Stimulated activated CD4-positive, alpha-beta T cell treated with anti-CD3 and anti-CD28 coated beads, Interleukin-1b, Interleukin-23, amount 100 ng/mL, for 1 hour (primary cell): ENCODE measurements at places on chromosomes 16 and 17.

- peak; percentile 8 for DNase-seq
These were observed 338.0 kb downstream of the WWOX start for GRCh38 chr16:78437352-78437968.

GRCh38 chr17:38419508-38419981, 8.7 kb upstream of the ARHGAP23 start:
- no peak for DNase-seq

GRCh38 chr16:30407804-30408534, 563 bp downstream of the ZNF771 start:
- no peak for DNase-seq

- DNase-seq = no peak
These were observed 35.6 kb downstream of the RPA1 start for GRCh38 chr17:1865252-1866037.

DNA sequence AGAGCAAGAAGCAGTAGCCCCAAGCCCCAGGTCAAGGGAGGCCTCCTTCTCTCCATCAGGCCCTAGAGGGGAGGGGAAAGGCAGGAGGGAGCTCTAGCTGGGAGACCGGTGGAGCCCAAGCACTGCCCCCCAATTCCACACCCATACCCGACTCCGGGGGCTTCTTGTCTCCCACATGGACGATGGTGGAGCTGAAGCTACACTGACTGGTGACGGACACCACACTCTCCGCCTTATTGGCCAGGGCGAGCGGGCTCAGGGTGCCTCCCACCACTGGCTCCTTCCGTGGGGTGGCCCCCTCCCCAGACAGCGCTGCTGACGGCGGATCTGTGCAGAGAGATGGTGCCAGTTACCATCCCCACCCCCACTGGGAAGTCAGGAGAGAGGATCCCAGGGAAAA, 6.4 kb downstream of the PER1 start:
- DNase-seq = no peak

- DNase-seq = no peak
These were observed 18.6 kb upstream of the ENDOV start for GRCh38 chr17:80396157-80397033.

DNA sequence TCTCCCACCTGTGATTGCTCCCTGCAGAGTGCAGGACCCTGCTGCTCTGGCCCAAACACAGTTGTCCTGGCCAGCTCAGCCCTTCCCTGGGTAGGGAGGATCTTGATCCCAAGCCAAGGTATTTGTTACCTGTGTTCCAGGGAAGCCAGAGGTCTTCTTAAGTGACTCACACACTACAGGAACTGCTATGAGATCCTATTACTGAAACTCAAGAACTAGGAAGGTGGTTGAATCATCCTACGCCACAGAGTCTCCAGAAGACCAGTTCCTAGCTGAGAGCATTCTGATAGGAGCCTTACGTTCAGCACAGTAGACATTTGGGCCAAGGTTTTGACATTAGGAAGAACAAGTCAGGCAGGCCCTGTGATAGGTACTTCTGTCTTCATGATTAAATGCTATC, 12.0 kb downstream of the CHST6 start:
- DNase-seq = no peak

- DNase-seq = no peak
These were observed 64.5 kb downstream of the TANGO6 start for GRCh38 chr16:68907781-68908181.

GRCh38 chr16:59324462-59324861, 590.3 kb upstream of the GOT2 start:
- no peak for DNase-seq

GRCh38 chr16:49195237-49195548, 86.4 kb downstream of the CBLN1 start:
- no peak for DNase-seq

GRCh38 chr16:30010844-30011713, at the start of gene DOC2A:
DOC2A (minus strand) TSS chr16:30011027; CDS start chr16:30010222, 805 bp downstream.
- no peak for DNase-seq

- DNase-seq = no peak
These were observed 7.7 kb downstream of the CBX4 start for GRCh38 chr17:79831265-79832217.
